ENCODE measurements at places on chromosomes 5 and 9. TPM values are rescaled to one million over a fixed set of nuclear protein-coding genes. Genes with fewer than 3 reads are reported as not detected.

DNA sequence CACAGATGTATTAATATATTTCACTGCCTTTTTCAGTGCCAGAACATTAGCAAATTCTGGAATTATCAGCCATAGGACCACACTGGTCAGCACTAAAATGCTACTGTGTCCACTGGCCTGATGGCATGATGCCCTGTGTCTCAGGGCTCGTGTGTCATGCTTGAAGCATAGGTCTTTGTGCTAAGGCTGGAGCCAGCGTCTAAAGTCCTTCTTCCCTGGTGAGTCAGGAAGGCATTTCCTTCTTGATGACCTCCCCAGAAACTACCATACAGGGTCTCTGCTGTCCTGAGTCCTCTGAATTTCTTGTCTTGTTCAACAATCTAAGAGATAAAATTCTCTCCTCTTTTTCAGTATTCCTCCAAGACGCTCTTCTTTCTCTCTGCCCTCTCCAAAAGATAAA lies 489.9 kb downstream of the PSAT1 start:
- no peak for DNase-seq

GRCh38 chr5:156794687-156795086 lies 55.4 kb upstream of the PPP1R2B start:
- DNase-seq, result no peak

GRCh38 chr5:56289602-56289987 lies 56.5 kb upstream of the ANKRD55 start:
- DNase-seq, result no peak

DNA sequence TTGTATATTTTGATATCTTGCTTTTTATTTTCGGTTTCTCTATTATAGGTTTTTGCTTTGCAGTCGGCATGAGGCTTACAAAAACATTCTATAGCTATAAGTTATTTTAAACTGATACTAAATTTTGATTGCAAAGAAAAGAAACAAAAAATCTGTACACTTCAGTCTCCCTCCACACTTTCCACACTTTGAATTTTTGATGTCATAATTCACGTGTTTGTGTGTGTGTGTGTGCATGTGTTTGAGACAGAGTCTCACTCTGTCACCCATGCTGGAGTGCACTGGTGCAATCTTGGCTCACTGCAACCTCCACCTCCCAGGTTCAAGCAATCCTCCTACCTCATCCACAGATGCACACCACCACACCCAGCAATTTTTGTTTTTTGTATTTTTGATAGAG lies 124.9 kb downstream of the MRPS30 start:
- DNase-seq, result no peak

- no peak for DNase-seq
These were observed 5.7 kb upstream of the DOCK2 start for GRCh38 chr5:169631360-169631759.

- DNase-seq, result no peak
These were observed 59.9 kb downstream of the CAVIN4 start for GRCh38 chr9:100637787-100638186.

GRCh38 chr9:70574151-70574837 lies 159.8 kb upstream of the KLF9 start:
- DNase-seq, result no peak

DNA sequence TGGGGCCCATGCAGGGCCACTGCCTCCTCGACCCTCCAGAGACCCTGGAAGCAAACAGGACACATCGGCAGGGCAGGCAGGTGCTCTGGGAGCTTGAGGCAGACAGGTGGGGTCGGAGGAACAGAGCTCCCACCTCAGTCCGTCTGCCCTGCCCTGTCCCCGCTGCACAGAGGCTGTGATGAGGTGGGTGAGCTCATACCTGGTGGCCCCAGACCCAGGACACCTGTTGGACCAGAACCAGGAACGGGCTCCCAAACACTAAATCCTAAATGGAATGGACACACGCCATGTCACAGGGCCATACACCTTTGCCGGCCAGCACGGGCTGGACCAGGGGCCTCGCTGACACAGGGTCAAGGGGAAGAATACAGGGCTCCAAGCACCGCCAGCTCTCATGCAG lies 5.5 kb downstream of the SOHLH1 start:
- DNase-seq, result no peak

GRCh38 chr9:68978066-68978465 lies 35.8 kb downstream of the PRKACG start:
- DNase-seq, result no peak

DNA sequence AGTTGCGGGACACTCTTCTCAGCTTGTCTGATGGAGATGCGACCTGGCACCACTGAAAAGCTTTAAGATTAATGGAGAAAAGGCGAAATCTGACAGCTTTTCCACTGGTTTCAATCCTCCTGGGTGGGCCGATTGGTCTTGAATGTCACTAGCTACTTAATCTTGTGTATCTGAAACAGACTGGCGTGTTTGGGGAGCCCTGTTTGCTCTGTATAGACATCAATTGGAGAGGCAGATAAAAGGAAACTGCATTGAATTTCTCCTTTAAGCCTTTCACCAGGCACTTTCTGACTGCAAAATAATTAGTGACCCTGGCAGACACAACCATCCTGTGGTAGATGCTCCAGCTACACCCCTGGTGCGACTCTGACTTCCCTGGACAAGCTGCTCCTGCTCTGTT lies 224.2 kb downstream of the NDUFS4 start:
- DNase-seq, result no peak

GRCh38 chr9:34659592-34660253 lies 2.7 kb downstream of the CCL27 start:
- no peak for DNase-seq

DNA sequence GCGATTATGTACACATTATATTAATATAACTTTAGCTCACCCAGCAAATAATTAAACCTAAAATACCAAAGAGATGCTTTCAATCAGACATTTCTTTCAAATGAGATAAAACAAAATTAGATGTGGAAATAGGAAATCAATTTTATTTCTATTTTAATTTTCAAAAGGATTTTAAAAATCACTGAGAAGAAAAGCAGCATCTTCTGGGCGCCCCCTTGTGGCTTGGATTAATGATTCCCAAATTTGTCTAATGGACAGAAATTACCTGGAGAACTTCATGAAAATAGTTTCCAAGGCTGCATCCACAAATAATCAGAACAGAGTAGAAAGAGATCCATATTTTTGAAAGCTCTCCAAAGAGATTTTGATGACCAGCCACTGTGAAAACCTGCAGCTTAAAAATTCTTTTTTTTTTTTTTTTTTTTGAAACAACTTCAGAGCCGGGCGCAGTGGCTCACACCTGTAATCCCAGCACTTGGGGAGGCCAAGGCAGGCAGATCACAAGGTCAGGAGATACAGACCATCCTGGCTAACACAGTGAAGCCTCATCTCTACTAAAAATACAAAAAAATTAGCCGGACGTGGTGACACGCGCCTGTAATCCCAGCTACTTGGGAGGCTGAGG lies 50.9 kb upstream of the CEMIP2 start:
- DNase-seq, result no peak

DNA sequence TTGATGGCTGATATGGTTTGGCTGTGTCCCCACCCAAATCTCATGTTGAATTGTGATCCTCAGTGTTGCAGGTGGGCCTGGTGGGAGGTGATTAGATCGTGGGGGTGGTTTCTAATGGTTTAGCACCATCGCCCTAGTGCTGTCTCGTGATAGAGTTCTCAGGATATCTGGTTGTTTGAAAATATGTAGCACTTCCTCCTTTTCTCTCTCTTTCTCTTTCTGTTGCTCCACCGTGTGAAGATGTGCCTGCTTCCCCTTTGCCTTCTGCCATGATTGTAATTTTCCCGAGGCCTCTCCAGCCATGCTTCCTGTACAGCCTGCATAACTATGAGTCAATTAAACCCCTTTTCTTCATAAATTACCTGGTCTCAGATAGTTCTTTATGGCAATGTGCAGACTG lies 111.6 kb downstream of the SREK1 start:
- no peak for DNase-seq

DNA sequence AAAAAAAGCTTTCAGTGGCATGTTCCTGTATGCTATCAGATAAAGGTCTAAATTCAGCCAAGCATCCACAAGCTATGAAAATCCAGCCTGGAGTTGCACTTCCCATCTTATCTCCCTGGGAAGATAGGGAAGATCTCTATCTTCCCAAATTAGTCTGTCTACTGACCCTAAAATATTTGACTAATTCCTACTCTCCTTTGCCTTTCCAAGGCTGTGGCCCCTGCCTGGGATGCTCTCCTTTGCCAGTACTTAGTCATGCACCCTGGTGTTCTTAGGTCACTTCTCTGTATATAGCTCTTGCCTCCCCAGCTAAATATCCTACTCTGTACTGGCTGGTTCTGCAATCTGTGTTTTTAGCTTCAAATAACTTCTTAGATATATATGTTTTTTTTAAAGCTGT lies 44.0 kb upstream of the PLPP1 start:
- no peak for DNase-seq

DNA sequence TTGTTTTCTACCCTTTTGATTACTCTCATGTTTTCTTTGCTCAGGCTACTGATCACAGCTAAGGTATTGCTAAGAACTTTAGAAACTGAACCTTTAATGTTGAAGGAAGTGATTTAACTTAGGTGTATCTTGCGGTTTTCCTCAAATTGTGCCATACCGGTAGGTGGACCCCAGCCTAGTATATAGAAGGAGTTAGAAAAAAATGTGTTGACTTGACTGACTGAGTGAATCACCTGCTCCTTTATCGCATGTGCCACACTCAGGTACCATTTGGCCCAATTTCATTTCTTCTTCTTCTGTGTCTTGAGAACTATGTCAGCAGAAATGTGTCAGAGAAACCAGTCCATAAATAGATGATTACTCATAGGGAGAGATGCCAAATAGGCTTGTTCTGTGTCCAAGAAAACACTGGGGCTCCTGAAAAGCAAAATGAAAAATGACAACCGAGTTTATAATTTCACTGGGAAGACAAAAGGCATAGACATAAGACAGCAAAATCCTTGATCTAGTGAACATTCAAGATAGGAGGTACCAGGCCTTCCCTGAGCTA lies 19.4 kb downstream of the PLPPR1 start:
- DNase-seq, result no peak

GRCh38 chr5:66789434-66789833 lies 193.2 kb downstream of the MAST4 start:
- no peak for DNase-seq

DNA sequence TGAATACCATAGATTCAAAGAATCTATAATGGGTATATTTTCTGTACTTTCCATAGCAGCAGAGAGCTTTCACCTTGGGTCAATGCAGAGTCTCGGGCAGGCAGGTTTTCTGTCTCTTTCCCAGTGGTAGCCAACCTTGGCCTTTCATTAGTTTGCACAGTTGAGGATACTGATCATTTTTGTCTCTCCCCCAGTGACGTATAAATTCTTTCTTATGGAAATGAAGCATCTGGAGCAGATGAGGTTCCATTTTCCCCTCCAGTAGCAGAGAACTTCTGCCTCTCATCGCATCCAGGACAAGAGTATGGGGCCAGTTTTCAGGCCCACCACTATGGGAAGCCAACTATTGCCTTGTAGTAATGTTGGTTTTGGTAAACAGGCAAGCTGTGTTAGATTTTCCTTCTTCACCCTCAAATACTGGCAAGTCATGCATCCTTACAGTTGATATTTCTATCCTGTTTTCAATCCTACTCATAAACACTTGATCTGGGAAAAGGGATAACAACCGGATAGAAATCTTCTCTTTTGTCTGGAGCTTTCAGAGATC lies 845.2 kb upstream of the CDH18 start:
- no peak for DNase-seq

DNA sequence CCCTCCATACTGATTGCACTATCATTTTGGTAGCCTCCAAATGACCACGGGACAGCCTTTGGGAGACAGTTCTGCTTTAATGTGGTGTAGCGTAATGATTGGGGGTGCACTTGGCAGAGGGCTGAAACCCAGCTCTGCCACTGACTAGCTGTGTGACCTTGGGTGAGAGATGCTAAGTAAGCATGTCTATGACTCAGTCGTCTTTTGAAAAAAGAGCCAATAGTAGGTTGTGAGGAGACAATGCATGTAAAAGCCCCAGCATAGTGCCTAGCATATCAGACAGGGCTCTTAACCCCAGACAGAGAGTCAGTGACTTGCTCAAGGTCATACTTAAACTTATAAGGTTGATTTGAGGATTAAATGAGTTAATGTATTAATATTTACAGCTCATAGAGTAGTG lies 18.0 kb upstream of the CXCL14 start:
- no peak for DNase-seq

- DNase-seq, result no peak
These were observed 2.7 kb downstream of the PTGDS start for GRCh38 chr9:136979769-136980587.

DNA sequence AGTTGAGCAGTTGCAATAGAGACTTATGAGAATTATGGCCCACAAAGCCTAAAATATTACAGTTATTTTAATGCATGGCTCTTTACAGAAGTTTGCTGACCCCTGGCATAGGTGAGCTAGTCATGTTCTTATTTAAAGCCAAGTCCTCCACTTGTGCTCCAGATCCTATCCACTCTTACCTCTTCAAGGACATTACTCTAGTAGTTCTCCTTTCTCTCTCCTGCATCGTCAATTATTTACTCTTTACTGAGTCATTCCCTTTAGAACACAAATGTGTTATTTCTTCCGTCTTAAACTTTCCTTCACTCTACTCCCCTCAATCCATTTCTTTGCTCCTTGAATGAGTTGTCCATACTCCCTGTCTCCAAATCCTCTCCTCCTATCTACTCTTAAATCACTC lies 20.6 kb upstream of the TRAF1 start:
- DNase-seq, result no peak

Gene GPR21
- polyA plus RNA-seq, result not detected

Gene NEUROG1
- polyA plus RNA-seq, result not detected

Gene GABRA6
- polyA plus RNA-seq, result 0.19 TPM

Gene CCNB1
- 88.5 TPM for polyA plus RNA-seq

Gene ADGRD2
- not detected for polyA plus RNA-seq

Gene SPATA31A3
- not detected for polyA plus RNA-seq

Gene PCDHB11
- 5.6 TPM for polyA plus RNA-seq

Gene CBY3
- 1.1 TPM for polyA plus RNA-seq

Gene FREM1
- 187 TPM for polyA plus RNA-seq
